NCI-H510A (cell line): ENCODE measurements at places on chromosomes 7 and 10.

GRCh38 chr10:77711683-77712049 is 74.1 kb upstream of the KCNMA1 start:
- DNase-seq: no peak

GRCh38 chr10:62681211-62681940 is 123.1 kb upstream of the ADO start:
- DNase-seq: no peak

- DNase-seq: no peak
These were observed 104.7 kb downstream of the PHF14 start for GRCh38 chr7:11078247-11078834.

GRCh38 chr10:84075226-84076046 is 63.9 kb upstream of the GHITM start:
- no peak for DNase-seq

- no peak for DNase-seq
These were observed 54.0 kb downstream of the VWA2 start for GRCh38 chr10:114293075-114293474.

- no peak for DNase-seq
These were observed 16.4 kb downstream of the ING3 start for GRCh38 chr7:120966961-120967360.

- DNase-seq: no peak
These were observed 119.5 kb downstream of the GRID1 start for GRCh38 chr10:86247073-86247472.

GRCh38 chr7:55088107-55088506 is 69.3 kb downstream of the EGFR start:
- DNase-seq: no peak

- no peak for DNase-seq
These were observed 49.1 kb upstream of the FAM20C start for GRCh38 chr7:143145-143751.

DNA sequence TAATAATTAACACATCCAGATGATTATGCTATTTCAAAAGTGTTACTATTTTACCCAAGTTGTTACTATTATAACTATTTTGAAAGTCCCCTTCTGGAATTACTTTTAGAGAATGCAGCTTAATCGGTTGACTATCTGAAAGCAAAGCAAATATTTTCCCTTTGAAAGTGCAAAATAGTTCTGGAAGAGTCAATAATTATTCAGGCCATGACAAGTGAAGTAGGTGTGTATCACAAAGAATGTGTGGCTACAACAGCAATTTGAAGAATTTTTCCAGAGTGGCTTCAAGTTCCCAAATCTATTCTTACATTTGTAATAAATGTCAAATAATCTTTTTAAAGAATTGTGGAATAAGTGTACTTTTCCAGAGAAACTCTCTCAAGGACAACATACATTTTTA is 42.8 kb downstream of the RNLS start:
- no peak for DNase-seq

DNA sequence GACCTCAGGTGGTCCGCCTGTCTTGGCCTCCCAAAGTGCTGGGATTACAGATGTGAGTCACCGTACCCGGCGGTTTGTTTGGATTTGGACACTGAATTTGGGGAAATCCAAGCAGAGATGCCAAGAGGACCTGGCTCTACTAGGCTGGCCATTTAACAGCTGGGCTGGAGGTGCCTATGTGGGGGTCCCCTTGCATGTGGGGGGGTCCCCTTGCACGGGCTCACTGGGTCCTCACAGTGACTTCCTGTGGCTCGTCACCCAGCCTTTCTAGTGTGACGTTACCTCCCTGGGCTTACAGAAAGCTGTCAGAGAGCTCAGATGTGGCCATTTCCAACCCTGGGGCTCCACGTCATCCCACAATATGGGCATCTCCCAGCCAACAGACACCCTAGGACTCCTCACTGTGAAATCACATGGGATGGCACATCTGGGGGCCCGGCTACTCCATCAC is 49.3 kb upstream of the GNA12 start:
- no peak for DNase-seq

DNA sequence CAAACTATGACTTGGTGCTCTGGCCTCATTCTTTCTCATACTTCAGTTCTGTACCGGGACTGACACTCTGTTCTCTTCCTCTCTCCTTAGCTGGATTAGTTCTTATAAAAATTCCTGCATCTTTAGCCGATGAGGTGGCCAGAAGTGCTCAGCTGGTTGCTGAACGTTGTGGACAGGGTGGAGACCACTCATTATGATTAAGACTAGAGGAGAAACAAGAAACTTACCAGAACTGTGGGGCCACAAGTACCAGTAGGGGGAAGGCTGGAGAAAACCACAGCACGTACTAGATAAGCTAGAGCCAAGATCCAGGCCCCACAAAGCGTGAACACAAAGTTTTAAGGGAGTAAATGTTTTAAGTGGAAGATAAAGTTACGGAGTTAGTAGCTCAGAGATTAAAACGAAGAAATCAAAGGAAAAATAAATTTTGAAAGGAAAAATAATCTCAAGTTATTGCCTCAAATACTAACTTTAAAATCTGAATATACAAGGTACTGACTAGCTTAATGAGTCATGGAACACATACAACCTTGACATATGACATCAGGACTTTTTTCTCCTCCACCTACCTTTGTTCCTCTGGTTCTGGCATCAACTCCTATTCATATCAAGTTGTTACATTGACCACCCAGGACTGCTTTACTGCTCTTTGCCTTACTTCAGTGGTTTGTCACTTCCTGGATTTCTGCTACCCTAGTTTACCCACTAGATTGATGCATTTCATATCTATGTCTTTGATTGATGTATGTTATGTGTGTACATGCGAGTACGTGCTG is 469.0 kb downstream of the TFEC start:
- DNase-seq: no peak

- no peak for DNase-seq
These were observed 49.9 kb downstream of the UBE2H start for GRCh38 chr7:129902788-129903422.

- no peak for DNase-seq
These were observed 220.5 kb downstream of the KLF6 start for GRCh38 chr10:3564346-3565002.

DNA sequence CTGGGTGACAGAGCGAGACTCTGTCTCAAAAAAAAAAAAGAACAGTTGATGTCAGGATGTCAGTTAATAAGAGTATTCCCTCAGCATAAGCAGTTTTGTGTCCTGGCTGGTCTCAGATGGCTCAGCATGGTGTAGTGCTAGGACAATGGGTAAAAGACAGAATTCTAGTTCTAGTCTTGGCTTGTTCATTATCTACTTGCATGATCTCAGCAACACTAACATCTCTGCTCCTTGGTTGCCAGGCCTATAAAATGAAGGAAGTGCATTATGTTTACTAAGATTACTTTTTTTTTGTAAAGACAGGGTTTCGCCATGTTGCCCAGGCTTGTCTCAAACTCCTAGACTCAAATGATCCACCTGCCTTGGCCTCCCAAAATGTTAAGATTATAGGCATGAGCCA is 84.3 kb upstream of the SP8 start:
- DNase-seq: no peak

DNA sequence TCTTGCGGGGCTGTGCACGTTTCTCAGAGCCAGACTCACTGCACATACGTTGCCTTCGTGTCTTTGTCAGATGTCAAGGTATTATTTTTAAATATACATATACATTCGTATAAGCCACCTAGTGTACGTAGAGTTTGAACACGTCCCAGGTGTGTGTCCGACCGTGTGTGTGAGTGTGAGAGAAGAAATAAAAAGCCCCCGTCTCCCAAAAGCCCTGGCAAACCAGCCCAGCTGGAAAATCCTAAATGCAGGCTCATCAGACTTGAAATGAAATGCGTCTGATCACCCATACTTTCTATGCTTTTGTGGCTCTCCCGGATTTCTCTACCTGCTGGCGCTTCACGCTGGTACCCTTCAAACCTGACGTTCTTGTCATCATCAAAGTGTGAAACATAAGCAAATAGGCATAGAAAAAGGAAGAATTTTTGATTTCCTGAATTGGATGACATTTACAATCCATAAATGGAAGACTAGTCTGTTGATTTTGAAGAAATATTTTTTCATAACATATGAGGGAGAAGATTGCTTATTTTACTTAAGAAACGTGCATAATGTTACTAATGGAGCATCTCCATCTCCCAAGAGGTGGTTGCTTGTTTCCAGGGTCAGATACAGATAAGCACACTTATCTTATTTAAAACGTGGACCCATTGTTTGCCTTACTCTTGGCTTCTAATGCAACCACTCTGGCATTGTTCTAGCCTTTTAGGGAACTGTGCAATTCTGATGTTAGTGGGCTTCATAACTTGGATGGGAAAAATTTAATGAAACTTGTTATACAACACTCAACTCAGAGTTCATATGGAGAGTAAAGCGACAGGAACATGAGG is 971 bp downstream of the PRKG1 start:
- no peak for DNase-seq

- peak; percentile 38 for DNase-seq
These were observed 2.6 kb downstream of the CRHR2 start for GRCh38 chr7:30679664-30680063.
